Activated naive CD4-positive, alpha-beta T cell (primary cell): ENCODE measurements at places on chromosomes 5 and 9.

- DNase-seq: no peak
These were observed 13.9 kb downstream of the QSOX2 start for GRCh38 chr9:136231478-136232297.

GRCh38 chr5:157449011-157449723, 10.8 kb upstream of the NIPAL4 start:
- DNase-seq: no peak

- no peak for DNase-seq
These were observed 215.8 kb downstream of the HSPA4 start for GRCh38 chr5:133267601-133268000.

DNA sequence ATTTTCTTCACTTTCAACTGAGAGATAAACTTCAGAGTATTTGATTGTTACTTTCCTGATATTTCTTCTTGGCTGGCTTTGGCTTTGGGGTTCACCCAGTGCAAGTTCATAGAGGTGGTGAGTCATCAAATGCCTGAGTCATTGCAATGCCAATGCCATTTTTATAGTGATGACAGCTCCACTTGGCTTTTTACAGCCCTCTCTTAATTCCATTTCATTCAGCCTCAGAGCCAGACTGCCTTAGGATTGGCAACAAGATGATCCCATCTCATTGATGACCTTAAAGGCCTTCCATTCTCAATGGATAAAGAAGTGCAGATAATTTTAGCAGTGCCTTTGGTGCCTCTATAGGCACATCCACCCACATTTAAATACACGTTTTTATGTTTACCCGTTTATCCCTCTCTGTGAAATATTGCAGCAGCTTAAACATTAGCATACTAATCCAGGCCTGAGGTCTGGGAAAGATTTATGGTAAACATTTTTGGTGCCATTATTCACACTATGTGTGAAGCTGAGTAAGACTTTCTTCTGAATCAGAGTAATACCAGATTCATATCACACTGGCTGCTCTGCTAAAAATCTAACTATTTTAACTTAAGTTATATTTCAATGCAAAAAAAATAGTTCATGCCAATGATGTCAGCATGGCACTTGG, 88.9 kb upstream of the TYRP1 start:
- DNase-seq: no peak

GRCh38 chr9:15423231-15423985, 732 bp downstream of the SNAPC3 start:
- no peak for DNase-seq

DNA sequence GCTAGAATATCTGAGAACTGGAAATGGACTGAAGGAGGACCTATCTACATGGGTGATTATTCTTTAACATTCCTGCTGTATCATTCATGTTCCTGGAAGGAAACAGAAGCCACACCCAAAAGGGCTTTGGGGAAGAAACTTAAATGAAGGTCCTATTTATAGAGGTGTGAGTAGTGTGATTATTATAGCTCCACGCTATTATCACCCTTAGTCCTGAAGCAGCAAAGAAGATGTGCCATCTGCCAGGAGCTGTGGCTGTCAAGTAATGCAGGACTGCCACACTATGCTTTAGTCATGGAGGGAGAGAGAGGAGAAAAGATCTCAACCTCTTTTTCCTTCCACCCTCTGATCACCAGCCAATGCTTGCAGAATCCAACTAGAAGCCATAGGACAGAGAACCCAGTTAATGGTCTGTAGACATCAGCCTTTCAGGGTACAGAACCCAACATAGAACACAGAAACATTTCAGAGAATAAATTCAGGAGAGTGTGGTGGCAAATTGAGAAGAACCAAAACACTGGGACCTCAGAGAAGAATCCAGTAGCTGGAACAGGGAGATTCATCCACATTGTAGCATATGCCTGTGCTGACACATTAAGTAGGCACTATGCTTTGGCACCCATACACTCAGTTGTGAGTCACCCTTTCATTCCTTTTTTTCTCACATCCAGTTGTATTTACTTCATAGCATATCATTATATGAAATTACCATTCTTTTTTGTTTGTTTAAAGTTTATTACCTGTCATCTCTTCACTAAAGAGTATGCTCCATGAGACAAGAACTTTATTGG, 21.0 kb upstream of the RNF180 start:
- no peak for DNase-seq

GRCh38 chr5:149280802-149281201, 9.1 kb downstream of the AFAP1L1 start:
- DNase-seq: no peak

GRCh38 chr9:22241611-22242010, 205.0 kb upstream of the DMRTA1 start:
- DNase-seq: no peak

DNA sequence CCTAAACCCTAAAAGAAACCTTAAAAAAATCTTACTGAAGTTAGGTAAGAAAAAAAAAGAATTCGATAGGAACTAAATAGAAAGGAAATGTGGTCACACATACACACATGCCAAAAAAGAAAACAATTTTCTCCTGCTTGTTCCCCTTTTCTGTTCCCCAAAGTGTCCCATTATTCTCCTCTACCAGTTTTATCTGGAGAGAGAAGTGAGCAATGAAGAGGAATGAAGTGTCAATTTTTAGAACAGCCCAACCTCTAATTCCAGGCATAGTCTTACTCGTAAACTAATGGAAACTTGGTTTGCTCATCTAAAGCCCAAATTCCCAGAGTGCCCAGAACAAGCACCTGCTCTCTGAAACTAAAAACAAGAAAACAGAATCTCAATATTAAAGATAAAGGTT, 26.1 kb downstream of the AP3B1 start:
- DNase-seq: no peak

DNA sequence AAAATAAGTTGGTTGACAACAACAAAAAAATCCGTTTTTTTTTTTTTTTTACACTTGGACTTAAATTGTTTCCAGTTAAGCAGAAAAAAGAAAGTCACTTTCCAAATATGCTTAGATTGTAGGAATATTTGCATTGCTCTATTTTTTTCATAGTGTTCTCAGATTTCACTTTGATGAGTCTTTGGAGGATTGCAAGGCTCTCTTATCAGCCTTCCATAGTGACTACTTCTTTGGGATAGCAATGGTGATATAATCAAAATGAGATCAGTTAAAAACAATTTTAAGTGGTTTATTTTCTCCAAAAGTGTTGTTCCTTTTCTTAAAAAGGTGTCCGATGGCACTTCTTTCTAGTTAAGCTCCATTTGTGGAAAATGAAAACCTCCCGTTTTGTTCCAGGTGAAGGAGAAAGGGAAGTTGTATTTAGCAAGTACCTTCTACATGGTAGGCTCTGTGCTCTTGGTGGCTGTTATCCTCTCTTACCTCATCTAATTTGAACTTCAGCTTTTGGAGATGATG, 3.9 kb downstream of the RASGRF2 start:
- DNase-seq: no peak

GRCh38 chr5:36657563-36657995, 51.2 kb downstream of the SLC1A3 start:
- DNase-seq: no peak

DNA sequence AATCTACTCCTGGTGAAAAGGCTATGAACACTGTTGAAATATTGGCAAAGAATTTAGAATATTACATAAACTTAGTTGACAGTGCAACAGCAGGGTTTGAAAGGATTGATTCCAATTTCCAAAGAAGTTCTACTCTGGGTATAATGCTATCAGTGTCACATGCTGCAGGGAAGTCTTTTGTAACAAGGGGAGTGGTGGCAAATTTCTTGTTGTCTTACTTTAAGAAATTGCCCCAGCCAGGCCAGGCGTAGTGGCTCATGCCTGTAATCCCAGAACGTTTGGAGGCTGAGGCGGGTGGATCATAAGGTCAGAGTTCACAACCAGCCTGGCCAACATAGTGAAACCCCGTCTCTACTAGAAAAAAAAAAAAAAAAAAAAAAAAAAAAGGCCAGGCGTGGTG, 86.3 kb upstream of the OTULINL start:
- DNase-seq: no peak

GRCh38 chr5:149886692-149887470, 57.7 kb downstream of the PDE6A start:
- DNase-seq: no peak

DNA sequence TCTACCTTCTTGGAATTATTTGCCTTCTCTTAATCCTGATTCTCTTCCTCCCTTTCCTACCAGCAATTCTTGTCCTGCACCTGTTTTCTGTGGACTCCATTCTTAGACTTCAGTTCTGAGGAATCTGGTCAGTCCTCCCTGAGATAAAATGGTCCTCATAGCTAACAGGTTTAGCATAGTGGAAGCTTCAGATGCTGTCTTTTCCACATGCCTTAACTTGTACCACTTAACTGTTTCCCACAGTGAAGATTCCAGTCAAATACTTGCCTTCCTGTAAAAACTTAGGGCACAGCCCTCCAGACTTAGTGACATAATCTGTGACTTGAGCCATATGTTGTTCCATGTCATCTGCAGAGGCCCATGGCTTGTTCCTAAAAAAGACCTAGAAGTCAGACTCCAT, 261.3 kb downstream of the CWC27 start:
- DNase-seq: no peak

DNA sequence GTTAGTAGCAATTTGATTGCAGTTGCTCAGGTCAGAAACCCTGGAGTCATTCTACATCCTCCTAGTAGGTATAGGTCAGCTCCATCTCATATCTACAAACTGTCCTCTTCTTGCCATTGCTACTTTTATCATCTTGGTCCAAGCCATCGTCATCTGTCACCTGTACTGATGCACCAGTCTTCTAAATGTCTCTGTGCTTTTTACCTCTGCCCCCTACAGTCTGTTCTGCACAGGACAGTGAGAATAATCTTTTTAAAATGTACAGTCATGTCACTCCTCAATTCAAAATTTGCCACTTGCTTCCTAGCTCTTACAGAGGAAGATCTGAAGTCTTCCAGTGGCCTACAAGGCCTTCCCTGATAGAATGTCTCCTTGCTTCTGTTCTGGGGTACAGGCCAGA, 6.8 kb downstream of the NNT start:
- no peak for DNase-seq

- DNase-seq: no peak
These were observed 723.7 kb upstream of the COX7C start for GRCh38 chr5:85893996-85894395.
